Mammary epithelial cell (primary cell): ENCODE measurements at places on chromosomes 7 and 10. TPM values are rescaled to one million over a fixed set of nuclear protein-coding genes. Genes with fewer than 3 reads are reported as not detected.
A peak's percentile ranks its signal among the peaks of the same experiment; 100 is the strongest.

DNA sequence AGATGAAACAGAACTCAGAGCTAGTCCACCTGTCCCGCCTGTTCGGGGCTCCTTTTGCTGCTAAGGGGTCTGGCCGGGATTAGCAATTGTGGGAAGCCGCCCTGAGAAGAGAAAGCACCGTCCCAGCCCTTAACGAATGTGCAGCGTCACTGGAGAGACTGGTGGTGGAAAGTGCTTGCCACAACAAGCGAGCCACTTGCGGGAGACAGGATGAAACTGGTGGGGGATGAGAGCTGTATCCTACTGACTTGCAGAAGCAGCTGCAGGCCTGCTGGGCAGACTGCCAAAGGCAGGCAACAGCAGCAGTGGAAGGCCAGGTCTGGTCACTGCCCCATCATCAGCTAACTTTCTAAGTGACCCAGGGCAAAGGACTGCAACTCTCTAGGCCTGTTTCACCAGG, 95.4 kb downstream of the FAM53B start:
- DNase-seq: peak; percentile 92

The GIMAP5 gene
- not detected in 2 replicates for total RNA-seq

The MUC3A gene
- 0.33 TPM for total RNA-seq

The EFCAB10 gene
- total RNA-seq: not detected in 2 replicates

DNA sequence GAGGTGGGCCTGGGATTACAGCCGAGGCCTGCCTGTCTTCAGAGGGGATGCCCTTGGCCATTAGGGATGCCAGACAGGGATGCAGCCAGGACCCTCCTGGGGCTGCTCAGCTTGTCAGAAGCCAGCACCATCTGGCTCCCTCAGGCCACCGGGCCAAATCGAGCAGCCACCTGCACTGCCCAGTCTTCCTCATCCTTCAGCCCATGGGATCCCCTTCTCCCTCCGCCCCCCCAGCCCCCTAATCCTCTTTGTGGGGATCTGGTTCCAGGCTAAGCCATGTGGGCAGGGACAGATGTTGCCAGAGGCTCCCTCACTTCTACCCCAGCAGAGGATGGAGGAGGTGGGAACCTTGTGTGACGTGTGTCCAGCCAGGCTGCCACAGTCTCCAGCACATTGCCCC, 137.4 kb upstream of the PPIF start:
- no peak for DNase-seq

The SH2D4B gene
- total RNA-seq: under 0.01 TPM

DNA sequence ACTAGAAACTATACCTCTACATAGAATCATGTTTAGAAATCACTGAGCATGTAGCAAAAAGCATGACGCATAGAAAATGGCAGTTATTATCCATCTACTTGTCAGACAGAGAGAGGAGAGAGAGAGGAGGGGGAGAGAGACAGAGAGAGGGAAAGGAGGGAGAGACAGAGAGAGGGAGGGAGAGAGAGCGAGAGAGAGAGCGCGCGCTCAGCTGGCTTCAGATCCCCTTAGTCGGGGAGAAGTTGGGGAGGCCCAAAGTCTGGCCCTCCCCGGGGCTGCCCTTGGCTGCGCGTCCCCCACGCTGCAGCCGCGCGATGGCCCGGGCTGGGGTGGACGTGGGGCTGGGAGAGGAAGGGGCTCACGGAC, 37.0 kb downstream of the CNPY1 start:
- DNase-seq: no peak

DNA sequence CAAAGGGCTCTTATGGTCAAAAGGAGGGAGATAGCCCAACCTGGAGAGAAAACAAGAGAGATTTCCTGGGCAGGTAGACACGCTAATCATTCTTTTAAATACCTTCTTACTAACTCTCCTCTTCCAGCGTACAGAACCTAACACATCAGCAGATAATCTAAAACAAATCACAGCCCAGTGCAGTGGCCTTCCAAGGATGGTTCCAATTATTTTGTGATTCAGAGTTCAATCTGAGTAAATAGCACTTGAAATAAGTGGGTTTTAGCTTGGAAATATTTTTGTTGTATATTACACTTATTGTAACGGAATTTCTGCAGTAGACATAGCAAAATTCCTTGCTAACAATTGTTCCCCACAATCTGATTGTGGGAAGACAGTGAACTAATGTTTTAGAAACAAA, 7.3 kb upstream of the IMPDH1 start:
- no peak for DNase-seq

DNA sequence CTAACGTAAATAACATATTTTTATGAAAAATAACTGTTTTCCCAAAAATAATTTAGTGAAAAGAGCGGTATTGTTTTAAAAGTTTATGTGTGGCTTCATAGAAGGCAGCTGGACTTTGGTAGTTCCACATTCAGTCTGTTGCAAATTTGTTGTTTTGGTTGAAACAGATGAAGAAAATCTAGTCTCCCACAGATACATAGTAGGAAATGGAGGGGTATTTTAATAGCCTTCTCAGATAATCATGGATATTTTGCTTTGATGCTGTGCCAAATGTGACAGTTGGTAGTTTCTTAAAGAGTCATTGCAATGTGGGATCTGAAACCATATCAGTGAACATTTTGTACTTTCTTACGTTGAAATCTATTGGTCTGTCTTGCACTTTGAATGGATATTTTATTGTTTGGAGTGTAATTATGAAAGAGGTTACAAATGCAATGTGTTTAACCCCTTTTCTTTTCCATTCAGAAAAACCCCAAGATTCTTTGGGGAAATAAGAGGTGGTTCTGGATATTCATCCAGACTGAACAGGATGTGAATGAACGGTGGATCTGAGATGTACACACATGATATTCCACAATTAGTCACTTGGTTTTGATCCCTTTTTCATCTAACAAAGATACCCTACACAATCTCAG, 10.4 kb downstream of the ZNF365 start:
- DNase-seq: peak; percentile 89

The THNSL1 gene
- 3.4 and 4.7 TPM in 2 replicates for total RNA-seq

GRCh38 chr7:144529269-144529926, 125.9 kb upstream of the NOBOX start:
- no peak for DNase-seq

The MORN4 gene
- 11.3 TPM for total RNA-seq

DNA sequence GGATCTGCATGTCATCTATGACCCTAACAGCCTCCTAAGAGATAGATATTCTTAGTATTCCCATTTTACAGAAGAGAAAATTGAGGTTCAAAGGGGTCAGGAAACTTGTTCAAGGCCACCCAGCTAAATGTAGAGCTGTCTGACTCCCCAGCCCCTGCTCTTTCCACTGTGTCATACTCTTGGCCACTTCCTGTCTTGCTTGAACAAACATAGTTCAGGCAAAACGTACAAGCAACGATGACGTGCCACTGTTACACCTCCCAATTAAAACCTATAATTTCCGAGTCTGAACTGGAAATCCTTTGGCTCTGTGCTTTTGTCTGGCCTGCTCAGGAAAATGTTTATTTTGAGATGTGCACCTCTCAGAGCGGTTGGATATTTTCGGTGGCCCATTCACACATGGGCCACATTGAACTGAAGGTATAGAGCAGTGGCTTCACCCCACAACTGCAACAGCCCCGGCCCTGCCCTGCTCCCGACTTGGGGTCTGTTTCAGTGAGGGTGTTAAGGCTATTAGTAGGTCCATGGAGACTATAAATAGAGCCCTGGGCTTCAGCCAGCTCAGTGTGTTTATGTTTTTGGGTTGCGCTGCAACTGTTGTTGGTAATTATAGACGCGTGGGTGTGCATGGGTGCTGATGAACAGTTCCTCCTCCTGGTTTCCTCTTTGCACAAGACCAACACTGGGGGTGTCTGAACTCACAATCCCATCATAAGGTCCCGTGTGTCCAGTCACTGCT, 172.3 kb upstream of the ADO start:
- no peak for DNase-seq
